Suprapubic skin (tissue), 4 donors: ENCODE measurements at places on chromosomes 5 and 9.

- no peak for DNase-seq
Observed at GRCh38 chr9:133597316-133597957, 11.8 kb downstream of the FAM163B start.

- no peak for DNase-seq
Observed at GRCh38 chr5:102681403-102681983, 73.6 kb upstream of the PAM start.

- peak; percentile 79 for DNase-seq
Observed at GRCh38 chr5:150081541-150082283, 4.6 kb downstream of the CSF1R start.

GRCh38 chr5:2993771-2994170 lies 242.3 kb upstream of the IRX2 start:
- no peak for DNase-seq

- DNase-seq = peak; percentile 83
Observed at GRCh38 chr9:19229595-19230354, 718 bp upstream of the DENND4C start.

DNA sequence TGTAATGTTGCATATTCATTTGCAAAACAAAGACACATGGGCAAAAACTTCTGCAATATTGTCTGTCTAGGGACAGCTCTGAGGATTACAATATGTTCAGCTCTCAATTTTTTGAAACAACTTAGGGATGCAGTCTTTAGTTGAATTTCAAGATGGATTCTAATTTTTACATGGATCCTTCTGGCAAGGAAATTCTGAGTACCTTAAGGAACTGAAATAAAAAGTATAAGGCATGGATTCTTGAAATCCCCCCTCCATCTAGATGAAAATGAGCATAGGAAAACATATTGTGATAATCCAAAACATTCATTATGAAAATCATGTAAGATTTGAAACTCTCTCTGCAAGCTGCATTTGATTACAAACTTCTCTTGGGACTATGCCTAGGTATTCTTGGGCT lies 568.6 kb downstream of the CETN3 start:
- no peak for DNase-seq

GRCh38 chr5:31255041-31255440 lies 61.6 kb downstream of the CDH6 start:
- DNase-seq = no peak
